ENCODE measurements at places on chromosomes 3 and 15. TPM values are rescaled to one million over a fixed set of nuclear protein-coding genes. Genes with fewer than 3 reads are reported as not detected.
A peak's percentile ranks its signal among the peaks of the same experiment; 100 is the strongest.

DNA sequence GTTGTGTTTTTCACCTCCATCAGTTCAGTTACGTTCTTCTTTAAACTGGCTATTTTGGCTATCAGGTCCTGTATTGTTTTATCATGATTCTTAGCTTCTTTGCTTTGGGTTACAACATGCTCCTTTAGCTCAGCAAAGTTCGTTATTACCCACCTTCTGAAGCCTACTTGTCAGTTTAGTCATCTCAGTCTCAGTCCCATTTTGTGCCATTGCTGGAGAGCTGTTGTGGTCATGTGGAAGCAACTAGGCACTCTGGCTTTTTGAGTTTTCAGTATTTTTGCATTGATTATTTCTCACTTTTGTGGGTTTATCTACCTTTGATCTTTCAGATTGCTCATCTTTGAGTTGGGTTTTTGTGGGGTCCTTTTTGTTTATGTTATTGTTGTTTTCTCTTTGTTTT is 151.3 kb downstream of the CFAP20DC start:
- DNase-seq: no peak

RBPMS2 gene
- 0.12 TPM for total RNA-seq

DNA sequence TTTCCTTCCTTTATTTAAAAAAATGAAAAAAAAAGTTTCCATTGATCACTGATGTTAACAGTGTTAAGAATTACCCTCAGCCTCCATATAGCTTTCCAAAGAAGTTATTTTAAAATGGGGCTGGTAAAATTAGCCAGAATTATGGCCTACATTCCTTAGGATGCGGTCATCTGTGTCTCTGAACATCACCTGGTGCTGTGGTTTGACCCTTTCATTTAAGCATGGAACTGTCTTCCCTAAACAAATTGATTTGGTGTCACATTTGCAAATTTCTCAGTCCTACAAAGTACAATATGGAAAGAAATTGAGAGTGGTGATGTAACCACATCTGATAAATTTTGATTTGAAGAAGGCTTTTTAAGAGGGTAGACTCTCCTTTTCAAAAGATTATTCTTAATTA is 40.3 kb upstream of the ZPLD1 start:
- no peak for DNase-seq

DNA sequence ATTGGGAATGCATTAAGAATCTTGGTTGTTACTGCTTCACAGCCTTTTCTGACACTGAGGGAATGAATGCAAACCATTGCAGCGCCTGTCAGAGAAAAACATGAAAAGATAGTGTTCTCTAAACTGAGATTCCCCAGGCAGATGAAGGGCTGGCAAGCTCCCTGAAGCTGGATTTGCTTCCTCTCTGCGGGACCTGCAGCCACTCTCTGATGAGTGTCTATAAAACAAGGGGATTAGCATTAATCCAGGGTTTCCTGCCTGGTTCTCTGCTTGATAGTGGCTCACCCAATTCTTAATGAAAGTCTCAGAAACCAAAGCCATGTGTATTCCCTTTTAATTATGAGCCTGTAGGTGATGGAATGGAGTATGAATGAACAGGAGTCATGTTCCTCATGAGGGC is 344.3 kb upstream of the UMPS start:
- no peak for DNase-seq

DNA sequence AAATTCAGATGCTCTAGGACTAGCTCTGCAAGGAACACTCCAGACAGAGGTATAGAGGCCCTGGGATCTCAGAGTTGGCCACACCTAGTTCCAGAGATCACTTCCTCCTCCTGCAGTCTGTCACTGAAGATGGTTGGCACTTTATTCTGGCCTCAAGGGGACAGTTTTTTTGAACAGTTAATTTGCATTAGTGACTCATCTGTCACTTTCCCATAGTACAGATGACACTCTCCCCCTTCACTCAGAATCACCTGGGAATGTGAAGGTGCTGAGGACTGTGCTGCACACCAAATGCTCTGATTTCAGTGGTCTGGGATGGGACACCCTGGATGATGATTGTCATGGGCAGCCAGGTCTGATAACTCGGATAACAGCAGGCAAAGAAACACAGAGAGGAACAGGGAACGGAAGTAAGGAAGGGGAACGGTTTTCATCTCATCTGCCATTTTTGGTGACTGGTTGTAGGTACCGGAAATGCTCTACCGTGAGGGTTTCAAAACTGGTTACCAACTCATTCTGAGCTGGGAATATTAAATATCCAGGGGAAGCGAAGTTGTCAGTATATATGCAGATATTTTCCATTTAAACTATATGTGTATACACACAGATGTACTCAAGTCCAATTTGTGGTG is 232.5 kb upstream of the ST8SIA2 start:
- DNase-seq: no peak

- DNase-seq: peak; percentile 83
These were observed 8.3 kb downstream of the ANKRD63 start for GRCh38 chr15:40274350-40275274.

GRCh38 chr15:30962079-30962478 is 29.3 kb downstream of the MTMR10 start:
- peak; percentile 95 for DNase-seq

ARL6IP5 gene
- total RNA-seq: 75.9 TPM

TBL1XR1 gene
- total RNA-seq: 49.7 TPM

MKRN2OS gene
- not detected for total RNA-seq

DNA sequence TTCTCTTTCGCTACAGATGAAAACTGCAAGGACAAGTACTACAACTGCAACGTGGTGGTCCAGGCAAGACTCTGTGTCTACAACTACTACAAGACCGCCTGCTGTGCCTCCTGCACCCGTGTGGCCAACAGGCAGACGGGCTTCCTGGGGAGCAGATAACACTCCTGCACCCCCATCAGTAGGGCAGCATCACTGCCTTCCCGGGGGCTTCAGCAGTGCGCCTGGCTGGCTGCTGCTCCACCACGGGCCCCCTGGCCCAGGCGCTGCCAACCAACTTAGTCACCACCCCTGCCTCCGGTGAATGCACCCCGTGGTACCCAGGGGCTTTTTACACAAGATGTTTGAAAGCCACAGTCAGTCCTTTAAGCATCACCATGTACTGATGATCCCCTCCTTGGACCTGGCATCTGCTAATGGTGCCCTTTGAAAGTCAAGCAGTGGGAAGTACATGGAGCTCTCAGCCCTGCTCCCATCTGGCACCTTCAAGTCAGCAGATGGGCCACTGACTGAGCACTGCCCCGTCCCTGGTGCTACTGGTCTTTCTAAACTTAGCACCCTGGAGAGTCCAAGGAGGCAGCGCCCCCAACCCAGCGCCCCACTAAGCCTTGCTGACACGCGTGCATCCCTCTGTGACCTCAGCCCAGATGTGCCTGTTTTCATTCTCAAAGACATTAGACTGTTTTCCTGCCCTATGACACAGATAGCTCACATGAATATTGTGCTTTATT is 33.0 kb upstream of the NR2E3 start:
- peak; percentile 41 for DNase-seq

Data from G401 (cell line).